NCI-H524 treated with DMSO at 0.1 percent for 48 hours (cell line): ENCODE measurements at places on chromosomes 3 and 15.

DNA sequence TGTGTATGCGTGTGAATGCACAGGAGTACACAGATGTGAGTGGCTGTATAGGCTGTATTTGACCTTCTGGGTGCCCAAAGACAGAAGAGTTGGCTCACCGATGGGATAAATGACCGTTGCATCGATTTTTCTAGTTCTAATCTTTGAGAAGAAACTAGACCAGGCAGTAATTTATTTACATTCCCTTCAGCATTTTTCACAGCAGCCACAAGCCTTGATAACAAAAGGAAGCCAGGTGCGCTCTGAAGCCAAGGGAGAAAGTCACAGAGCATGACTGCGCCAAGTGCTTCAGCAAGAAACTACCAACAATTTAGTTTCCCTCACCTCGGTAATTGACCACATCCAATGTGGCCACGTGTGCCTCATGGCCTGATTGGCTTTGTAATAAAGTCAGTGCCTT lies 5.9 kb upstream of the FAM3D start:
- DNase-seq, result no peak

- no peak for DNase-seq
These were observed 8.5 kb downstream of the SELENOT start for GRCh38 chr3:150611666-150612065.

DNA sequence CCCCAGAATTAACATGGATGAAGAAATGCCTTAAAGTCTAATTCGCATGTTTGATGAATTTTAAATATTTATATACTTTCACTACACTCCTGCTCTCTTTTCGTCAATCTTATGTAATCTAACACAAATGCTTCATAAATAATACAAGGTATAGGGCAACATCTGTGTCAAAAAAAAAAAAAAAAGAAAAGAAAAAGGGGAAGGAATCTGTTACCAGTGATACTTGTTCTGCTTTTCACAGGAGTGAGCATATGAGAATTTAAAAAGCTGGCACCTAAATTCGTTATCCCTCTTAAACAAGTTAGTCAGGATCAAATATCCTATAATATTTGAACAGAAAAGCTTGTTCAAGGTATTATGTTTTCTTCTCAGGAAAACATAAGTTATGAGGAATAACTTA lies 243.8 kb downstream of the KCNH8 start:
- no peak for DNase-seq

- no peak for DNase-seq
These were observed 301.7 kb upstream of the UMPS start for GRCh38 chr3:124428372-124429128.

- DNase-seq, result no peak
These were observed 237.2 kb downstream of the MBNL1 start for GRCh38 chr3:152505926-152506325.

- DNase-seq, result no peak
These were observed 44.0 kb downstream of the PLSCR2 start for GRCh38 chr3:146425341-146425740.

DNA sequence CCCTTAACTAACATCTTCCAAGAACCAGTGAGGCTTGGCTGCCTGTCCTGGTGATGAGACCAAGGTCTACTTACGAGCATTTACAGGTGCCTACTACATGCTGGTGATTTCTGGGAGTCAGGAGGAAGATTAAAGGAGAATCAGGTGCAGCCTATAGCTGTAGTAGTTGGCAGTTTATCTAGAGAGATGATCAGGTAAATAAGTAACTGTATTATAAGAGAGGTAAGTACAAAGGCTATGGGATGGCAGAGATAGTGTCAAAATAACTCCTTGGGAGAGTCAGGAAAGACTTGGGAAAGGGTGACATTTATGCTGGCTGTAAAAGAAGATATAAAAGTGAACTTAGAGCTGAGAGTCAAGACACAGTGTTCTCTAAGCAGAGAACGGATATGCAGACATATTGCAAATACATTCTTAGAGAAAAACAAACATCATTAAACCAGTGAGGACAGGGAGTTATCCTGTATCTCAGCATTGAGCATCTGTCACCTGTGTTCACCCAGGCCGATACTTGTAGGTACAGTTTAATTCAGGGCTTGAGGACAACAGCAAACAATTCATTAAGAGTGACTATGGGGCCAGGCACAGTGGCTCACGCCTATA lies 49.7 kb upstream of the ACP3 start:
- DNase-seq, result no peak

- DNase-seq, result peak; percentile 78
These were observed 116.1 kb downstream of the ANP32A start for GRCh38 chr15:68704496-68705021.

DNA sequence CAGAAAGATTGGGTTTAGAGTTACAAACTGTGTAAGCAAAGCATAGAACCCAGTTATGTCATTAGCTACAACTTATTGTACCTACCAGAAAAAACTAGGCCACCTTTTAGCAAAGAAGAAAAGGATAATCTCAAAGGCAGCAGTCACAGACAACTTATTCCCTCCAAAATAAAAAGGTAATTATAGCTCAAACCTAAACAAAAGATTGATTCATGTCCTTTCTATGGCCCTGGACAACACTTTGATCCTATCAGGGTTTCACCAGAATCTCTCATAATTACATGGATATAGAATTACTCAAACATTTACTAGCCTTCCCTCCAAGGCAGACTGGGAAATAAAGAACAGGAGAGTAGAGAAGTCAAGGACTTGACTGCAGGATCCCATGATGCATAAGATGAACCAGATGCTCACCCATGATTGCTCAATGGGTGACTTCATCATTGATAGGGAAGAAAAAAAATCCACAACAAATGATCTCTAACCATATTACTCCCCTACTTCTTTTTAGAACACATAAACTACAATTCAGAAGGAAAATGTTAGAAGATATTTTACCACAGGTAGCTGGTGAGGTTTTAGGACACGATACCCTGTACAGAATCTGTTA lies 17.4 kb downstream of the DET1 start:
- DNase-seq, result no peak

- no peak for DNase-seq
These were observed 28.6 kb downstream of the WNT7A start for GRCh38 chr3:13851091-13851849.

DNA sequence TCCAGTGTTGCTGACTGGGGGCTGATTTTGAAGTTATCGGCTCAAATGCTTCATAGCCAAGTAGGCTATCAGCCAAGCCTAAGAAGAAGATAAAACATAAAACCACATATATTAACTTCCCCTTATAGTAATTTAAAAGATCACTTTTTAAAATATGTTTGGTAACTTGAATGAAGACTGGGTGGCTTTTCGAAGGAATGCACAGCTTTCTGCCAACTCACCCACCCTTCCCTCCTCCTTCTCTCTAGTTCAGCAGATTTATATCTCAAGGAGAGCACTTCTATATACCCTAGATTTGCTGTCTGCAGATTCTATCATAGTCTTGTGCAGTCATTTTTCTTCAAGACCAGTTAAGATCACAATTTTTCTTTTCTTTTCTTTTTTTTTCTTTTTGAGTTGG lies 189.4 kb upstream of the CHRM5 start:
- no peak for DNase-seq

- no peak for DNase-seq
These were observed 15.7 kb upstream of the CAND2 start for GRCh38 chr3:12780751-12781150.

GRCh38 chr15:71484080-71484479 lies 326.3 kb upstream of the NR2E3 start:
- no peak for DNase-seq

DNA sequence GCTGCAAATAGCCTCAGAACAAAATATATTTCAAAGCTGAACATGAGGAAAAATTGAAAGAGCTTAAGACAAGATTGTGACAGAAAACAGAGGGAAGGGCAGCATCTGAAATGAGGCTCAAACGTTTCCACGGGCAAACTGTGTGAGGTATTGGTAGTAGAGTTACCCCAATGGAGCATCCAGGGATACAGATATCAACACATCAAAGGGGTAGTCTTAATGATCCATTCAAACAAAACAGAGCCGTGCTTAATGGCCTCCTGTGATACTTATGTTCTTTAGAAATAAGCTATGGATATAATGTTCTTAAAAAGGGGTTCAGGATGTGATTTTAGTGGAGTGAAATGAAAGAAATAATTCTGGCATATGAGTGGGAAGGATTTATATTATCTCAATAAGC lies 430.3 kb upstream of the PDZRN3 start:
- DNase-seq, result no peak

DNA sequence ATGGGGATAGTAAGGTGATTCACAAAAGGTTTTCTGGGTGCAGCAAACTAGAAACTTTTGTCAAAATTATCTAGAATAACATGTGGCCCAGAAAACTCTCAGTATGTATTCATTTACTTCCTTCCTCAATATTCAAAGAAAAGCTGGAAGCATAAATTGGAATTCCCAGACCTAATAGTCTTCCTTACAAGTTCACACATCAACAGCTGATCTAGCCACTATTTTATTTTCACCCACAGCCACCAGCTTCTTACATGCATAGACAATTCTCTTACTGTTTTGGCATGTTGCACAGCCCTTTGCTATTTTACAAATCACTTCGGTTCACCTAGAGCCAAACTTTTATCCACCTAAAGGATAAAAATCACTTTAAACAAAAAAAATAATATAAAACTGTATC lies 647.8 kb upstream of the CCDC54 start:
- DNase-seq, result no peak

GRCh38 chr15:73914145-73914544 lies 12.1 kb upstream of the LOXL1 start:
- no peak for DNase-seq

GRCh38 chr3:115325539-115325938 lies 178.5 kb upstream of the ZBTB20 start:
- no peak for DNase-seq

DNA sequence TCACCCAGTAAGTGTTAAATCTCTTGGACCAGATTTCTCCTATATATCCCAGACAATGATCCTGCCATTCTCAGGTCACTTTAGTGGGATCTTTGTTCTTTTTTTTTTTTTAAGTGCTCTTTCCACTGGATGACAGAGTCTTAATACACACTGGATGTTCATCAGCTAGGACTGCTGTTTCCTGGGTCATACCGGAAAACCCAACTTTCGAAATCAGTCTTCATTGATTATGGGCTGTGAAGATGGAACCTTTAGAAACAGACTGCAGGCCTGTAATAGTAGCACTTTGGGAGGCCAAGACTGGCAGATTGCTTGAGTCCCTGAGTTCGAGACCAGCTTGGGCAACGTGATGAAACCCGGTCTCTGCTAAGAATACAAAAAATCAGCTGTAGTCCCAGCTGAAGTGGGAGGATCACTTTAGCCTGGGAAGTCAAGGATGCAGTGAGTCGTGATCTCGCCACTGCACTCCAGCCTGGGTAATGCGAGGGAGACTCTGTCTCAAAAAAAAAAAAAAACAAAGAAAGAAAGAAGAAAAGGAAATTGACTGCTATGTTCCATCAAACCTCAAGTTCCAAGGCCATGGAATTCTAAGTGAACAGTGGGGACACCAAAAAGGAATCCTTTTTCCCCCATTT lies 2.3 kb downstream of the EOGT start:
- no peak for DNase-seq

GRCh38 chr3:43866529-43867353 lies 176.0 kb downstream of the ABHD5 start:
- no peak for DNase-seq

DNA sequence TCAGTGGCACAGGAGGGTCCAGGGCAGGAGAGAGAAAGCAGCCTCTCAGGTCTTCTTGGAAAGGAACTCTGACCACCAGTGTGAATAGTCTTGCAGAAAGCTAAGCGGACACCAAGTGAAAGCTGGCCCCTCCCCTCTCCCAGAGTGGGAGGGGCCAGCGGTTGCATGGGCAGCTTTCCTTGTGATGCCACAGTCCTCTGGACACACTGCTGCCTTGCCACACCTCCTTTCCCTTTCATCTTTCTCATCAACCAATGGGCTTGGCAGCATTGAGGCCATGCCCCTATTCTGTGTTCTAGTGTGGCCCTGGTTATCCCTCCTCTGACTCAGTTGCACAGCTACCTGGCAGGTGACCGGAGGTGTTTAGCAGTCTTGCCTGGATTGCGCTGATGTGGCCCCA lies 49.7 kb upstream of the GOLGA6B start:
- DNase-seq, result no peak

DNA sequence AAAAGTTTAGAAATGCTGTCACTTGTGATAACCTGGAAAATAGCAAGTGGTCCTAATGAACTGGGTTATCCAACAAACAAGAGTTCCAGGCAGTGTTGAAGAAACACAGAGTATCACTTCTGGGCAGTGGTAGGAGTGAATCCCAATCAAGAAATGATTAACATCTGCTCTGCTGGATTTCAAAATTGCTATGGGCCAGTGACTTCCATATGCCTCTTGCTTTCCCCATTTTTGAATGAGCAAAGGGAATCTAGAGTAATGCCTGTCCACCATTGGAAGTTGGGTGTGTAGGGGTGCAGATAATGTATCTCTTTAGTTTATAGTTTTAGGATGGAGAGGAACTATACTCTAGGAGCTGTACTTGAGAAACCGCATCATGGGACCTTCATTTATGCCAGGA lies 236.5 kb downstream of the RPLP1 start:
- DNase-seq, result no peak

- DNase-seq, result no peak
These were observed 293.3 kb upstream of the RGMA start for GRCh38 chr15:93382200-93382820.

- no peak for DNase-seq
These were observed 361.4 kb upstream of the IL12A start for GRCh38 chr3:159627229-159627628.

- DNase-seq, result no peak
These were observed 877.2 kb upstream of the CFAP20DC start for GRCh38 chr3:59927056-59927455.

DNA sequence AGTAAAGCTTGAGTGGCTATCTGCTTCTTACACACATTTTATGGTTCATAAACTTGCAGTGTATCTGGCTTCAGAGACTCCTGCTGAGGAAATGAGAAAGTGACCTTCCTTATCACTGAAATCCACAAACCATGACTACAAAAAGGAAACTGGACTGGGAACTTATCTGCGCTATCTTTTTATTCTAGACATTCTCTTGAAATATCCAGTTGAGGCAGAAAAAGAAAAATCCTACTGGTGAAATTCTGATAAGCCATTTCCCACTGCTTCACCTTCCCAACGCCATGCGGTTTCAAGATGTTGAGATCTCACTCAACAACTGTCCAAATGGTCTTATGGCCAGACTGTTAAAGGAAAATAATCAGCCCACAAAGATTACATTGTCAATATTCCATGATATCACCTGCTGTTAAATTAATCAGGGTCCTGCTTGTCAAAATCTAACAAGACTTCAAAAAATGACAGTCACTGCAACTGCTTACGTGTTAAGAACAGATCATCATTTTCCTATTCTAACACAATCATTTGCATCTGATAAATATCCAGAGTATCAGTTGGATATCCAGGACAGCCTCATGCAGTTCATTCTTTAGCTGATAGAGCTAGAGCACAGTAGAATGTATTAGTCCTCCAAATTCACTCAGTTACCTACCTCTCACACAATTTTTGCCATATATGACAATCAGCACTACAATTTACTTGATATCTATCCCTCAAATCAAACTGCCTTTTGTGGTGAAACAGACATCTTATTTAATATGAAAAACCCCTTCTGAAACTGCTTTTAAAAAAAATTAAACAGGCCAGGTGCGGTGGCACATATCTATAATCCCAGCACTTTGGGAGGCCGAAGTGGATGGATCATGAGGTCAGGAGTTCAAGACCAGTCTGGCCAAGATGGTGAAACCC lies 538.1 kb downstream of the MAGI1 start:
- no peak for DNase-seq

GRCh38 chr3:4797201-4797705 lies 182.0 kb upstream of the BHLHE40 start:
- no peak for DNase-seq
